ENCODE measurements at places on chromosomes 1 and 21. TPM values are rescaled to one million over a fixed set of nuclear protein-coding genes. Genes with fewer than 3 reads are reported as not detected.
A peak's percentile ranks its signal among the peaks of the same experiment; 100 is the strongest.

Gene FOXO6
- total RNA-seq: 11.7 TPM

Gene PTPN14
- 1.7 TPM for total RNA-seq

Gene CAMTA1
- total RNA-seq: 77.2 TPM

Gene APCS
- not detected for total RNA-seq

GRCh38 chr21:45325206-45326168, 37.8 kb upstream of the POFUT2 start:
- DNase-seq: peak; percentile 18

GRCh38 chr1:114259511-114260160, 106.0 kb upstream of the SYT6 start:
- DNase-seq: no peak

GRCh38 chr1:197066277-197066676, 783 bp downstream of the F13B start:
- DNase-seq: no peak

DNA sequence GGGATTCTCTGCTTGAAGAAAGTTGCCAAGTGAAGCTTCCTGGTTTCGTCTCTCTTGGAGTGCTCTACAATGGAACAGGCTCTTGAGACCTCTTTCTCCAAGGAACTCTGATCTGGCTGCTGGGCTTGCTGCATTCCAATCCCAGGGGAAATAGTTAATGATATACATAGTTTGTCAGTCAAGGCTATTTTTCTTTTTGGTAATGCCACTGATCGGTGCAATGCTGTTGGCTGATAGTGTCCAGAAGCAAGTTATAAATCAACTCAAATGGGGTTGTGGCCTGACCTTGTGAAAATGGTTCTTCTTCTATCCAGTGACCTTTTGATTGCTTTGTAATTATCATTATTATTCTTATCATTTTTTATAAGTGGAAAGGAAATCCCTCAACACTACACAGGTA, 48.4 kb upstream of the TNFSF18 start:
- DNase-seq: no peak

DNA sequence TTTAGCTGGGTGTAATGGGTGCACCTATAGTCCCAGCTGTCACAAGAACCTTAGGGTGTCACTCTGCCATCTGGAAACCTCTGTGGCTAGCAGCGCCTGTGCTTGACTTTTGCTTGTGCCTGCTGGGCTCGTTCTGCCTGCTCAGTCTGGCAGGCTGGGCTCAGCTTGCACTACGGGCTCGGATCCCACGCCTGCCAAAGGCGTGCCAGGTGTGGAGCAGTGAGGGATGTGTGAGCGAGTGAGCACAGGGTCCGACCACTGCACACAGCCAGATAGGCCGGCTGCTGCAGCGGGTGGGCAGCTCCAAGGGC, 2.8 kb upstream of the LSM10 start:
- DNase-seq: no peak

DNA sequence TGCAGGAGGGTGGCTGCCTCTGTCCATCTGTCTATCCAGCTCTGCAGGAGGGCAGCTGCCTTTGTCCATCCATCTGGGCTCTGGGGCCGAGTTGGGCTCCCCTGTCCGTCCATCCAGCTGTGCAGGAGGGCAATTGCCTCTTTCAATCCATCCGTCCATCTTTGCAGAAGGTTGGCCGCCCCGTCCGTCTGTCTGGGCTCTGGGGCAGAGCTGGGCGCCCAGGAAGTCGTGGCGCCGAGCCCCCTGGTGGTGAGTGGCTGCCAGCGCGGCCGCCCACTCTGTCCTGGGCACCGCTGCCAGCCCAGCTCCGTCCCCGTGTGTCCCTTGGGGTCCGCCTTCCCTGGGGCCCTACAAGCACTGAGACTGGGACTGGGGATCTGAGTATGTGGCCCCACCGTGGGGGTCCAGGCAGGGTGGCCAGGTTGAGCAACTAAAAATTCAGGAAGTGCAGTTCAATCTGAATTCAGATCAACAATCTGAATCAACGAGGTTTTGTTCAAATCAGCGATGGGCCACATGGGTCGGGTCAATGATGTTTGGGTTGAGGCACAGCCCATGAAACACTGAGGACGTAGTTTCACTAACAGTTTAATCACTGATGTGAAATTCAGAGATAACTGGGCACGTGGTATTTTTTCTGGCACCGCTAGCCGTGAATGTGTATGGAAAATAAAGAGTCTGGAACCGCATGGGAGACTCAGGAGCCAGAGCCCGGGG, 99.1 kb upstream of the ACTRT2 start:
- no peak for DNase-seq

DNA sequence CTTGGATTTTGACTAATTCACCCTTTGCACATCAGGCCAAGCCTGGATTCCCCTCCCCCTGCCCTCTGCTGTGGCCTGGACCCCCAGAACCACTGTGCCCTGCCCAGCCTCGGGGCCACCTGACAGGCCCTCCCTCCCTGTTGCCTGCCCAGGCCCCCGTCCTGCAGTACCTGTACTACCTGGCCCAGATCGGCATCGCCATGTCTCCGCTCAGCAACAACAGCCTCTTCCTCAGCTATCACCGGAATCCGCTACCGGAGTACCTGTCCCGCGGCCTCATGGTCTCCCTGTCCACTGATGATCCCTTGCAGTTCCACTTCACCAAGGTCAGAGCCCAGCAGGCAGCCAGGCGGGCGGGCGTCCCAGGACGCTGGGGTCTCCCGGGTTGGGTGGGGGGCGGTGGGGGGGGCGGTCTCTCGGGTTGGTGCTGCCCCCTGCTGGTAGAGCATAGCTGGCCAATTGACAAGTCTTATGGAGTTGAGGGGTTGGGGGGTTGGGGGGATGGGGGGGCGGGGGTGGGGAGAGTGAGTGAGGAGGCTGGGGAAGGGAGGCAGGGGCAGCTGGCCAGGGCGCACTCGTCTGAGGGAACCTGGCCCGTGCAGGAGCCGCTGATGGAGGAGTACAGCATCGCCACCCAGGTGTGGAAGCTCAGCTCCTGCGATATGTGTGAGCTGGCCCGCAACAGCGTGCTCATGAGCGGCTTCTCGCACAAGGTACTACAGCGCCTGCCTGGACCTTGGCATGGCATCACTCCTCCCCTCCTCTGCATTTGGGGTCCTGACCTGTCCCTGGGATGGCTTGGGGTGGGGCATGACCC, 10.7 kb downstream of the AMPD2 start:
- DNase-seq: no peak

DNA sequence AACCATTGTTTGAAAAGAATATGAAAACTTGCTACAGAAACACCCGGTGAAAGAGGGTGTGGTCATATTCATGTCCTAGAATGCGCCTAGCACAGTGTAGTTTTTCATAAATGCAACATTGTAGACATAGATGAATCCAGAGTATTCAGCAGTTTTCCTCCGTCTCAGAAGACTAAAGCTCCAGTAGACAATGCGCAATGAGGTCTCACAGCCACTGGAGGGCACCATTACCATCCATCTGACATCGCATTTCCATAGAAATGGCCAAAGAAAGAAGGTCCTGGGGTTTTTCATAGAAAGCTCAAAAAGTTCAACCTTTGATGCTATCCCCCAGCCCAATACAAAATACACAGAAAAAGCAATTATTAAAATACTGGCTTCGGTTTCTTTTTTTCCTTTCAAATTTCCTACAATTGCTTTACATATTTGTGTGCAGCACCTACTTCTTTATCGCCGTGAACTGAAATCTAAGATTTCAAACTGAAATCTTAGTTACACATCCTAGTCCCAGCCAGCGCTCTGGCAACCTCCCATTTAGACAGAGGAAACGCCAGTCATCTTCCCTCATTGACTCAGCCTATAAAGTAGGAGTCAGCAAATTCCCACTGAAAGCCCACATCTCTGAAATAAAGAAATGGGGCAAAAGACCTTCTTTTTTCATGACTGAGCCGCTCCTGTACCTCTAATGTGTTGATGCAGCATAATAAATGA, 3.9 kb upstream of the CD58 start:
- peak; percentile 69 for DNase-seq
